ENCODE measurements at places on chromosomes 3 and 15.

GRCh38 chr3:101124125-101124524 lies 130.9 kb upstream of the ABI3BP start:
- no peak for DNase-seq

DNA sequence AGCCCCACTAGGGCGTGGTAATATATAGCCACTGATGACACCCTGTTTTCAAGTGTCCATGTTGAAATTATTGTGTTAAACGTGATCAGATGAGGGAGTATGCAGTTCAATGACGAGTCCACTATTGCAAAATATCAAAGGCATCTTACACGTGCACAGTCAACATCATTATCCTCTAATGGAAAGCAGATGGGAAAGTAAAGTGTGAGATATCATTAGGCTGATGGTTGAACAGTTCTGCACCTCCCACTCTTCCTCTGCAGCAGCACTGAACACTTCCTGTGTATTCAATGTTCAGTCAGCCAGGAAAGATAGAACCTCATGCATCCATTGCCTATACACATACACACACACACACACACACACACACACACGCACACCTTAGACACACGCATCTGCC lies 431.8 kb upstream of the CCDC54 start:
- no peak for DNase-seq

- no peak for DNase-seq
Measured at GRCh38 chr15:36844534-36844998, 255.8 kb downstream of the MEIS2 start.

DNA sequence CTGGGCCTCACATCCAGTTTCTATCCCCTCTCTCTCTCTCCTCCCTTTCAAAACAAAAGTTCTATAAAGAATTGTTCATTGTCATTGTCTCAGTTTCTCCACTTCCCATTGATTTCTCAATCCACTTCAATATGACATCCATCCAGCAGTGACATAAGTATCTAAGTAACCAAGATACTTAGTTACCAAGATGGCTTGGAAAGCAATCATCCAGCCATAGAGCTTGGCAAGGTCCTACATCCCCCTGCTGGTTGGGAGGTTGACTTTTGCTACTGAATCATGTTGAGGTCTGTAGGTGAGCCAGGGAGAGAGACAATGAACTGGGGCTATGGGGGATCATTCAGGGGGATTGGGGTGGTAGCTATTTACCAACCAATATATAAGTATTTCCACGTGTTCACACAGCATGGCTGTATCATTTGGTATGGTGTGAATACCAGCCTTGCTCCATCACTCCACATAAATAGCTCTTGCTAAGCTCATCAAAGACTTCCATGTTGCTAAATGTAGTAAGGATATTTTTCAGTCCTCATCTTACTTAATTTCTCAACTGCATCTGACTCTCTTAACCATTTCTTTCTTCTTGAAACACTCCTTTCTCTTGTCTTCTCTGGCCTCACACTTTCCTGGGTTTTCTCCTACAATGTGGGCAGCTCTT lies 58.8 kb upstream of the NTRK3 start:
- no peak for DNase-seq

DNA sequence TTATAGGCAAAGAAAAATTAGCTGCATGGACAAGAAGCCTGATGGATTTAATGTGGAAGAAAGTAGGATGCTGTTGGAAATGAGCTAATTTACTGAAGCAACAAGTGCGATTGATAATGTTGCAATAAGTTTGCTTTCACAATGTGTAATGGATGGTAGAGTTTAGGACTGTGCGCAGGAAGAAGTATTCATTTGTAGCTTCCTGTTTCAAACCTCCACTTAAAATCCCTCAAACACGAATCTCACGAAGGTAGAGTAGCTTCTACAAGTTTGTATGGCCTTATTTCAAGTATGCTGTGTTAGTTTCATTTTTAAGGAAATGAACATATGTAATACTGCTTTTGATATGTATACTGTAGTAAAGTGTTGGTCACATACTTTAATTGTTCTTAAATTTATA lies 42.3 kb downstream of the KCNH8 start:
- DNase-seq = no peak

DNA sequence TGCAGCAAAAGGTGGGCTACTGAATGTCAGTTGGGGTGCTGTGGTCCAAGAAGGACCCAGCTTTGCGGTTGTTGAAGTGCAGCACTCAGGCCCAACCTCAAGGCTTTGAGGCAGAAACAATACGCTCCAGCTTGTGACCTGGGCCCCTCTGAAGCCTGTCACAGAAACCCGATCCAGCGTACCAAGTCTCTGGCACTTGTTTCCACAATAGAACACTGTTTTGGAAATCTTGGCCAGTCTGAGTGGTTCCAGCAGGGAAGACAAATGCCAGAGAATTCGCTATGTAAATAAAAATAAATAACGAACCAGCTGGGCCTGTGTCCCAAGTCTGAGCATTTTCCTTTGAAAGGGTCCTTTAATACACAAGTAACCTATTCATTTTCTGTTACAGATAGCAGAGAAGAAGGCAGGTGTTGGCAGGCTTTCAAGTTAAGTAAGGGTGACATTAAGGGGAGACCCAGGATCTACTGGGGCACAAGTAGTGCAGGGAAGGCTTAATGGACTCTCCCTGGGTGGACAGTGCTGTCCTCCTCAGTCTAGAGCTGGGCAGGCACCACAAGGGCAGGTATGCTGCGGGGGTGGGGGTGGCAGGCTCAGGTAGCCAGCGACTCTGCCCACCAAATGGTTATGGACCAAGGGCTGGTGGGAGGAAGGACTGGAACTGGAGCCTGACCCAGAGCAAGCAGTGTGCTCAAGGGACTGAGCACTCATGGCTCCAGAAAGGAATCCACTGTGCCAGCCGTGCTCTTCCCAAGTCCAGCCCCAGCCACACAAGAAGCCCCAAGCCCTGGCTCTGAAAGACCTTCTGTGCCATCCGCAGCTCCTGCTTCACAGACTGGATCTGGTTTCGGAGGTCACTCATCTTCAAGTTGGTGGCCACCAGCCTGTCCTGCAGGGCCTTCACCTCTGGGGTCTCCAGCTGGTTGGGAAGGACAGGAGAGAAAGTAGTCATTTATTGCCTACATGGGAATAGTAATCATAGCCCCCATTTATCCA lies 26.3 kb downstream of the CCDC13 start:
- no peak for DNase-seq

DNA sequence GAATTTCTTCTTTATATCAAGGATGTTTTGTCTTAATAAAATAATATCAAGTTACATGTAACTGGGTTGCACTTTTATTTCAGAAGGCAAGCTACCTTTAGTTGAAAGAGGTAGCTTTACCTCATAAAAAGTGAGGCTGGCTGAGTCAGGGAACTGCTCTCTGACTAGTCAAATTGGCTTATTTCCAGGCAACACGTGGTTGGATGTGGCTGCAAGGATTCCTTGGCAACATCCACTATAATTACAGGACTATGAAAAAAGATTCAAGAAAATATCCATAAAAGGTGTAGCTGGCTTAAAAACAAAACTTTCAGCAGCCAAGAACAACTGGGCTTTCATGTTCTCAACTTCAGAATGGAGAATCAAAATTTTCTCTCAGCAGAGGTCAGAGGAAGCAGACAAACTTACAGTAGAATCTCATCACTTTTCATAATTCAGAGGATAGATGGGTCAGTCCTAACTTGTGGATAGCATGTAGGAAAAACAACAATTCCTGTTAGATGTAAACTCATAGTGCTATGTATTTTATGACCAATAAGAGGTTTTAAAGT lies 779.1 kb downstream of the MECOM start:
- DNase-seq = no peak

GRCh38 chr15:86915811-86916331 lies 836.2 kb downstream of the AGBL1 start:
- no peak for DNase-seq

GRCh38 chr3:125428216-125428830 lies 53.2 kb upstream of the ZNF148 start:
- no peak for DNase-seq

- no peak for DNase-seq
Measured at GRCh38 chr3:126881861-126882260, 101.1 kb upstream of the PLXNA1 start.

GRCh38 chr3:156718622-156719306 lies 44.4 kb downstream of the TIPARP start:
- no peak for DNase-seq

DNA sequence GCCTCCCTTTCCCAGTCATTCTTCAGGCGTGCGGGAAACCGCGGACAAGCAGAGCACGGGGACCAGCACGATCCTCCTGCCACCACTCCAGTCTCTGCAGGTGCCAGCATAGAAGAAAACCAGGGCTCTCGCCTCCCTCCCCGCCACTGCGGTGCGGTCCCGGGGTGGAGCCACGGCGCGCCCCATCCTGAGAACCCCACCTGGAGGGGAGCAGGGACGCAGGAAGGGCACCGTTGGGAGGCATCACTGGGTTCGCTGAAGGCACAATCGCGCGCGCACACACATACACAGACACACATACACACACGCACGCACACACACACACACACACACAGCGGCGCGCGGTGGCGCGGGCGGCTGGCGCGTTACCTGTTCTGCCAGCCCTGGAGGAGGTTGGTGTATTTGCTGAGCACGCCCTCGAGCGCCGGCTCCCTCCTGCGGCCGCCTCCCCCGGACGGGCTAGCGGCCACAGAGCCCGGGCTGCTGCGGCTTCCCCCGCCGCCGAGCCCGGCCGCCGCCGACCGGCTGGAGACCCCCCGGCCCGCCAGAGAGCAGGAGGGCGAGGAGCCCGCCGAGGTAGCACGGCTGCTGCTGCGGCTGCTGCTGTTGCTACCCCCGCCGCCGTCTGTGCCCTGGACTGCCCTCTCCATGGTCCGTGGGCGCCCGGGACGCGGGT lies 394 bp downstream of the OSBPL10 start:
- no peak for DNase-seq

- DNase-seq = no peak
Measured at GRCh38 chr3:23987356-23987755, 42.3 kb downstream of the NR1D2 start.

DNA sequence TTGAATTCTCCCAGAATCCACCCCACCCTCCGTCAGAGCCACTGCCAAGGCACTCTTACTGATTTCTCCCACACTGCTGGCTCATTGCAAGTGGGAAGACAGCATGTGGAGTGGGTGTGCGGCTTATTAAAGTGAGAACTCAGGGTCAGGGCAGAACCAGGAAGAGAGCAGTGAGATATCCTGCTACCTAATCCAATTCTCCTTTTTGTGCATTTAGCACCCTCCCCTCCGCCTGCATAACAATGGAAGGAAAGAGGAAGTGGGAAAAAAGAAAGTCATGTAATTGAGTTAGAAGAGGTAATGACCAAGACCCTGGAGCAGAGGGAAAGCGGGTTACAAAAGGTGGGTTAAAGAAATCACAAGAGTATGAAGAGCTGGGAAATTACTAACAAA lies 27.8 kb upstream of the PIK3CB start:
- no peak for DNase-seq

DNA sequence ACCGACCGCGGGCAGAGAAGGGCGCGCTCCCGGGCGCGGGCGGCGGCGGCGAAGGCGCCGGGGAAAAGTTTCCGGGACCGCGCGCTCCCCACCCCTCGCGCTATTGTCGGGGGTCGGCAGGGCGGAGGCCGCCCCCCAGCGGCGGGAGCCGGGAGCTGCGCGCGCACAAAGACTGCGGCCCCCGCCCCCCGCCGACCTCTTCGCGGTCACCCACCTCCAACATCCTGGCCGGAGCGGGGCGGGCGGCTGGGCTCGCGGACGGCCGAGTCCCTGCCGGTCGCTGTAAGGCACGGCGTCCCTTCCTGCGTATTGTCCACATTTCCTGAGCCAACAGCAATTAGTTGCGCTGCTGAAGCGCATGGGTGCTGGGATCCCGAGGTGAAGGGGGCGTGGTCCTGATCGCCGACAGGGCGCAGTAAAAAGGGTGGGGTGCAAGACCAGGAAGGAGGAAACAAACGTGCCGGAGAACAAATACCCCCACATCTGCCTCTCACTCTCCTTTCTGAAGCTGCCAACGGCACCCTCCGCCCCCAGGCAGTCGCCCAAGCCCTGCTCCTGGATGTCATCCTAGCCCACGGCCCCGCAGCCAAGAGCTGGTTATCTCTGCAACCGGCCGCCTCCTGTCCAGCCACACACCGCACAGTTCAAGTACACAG lies at the start of gene TMEM44:
TMEM44 (minus strand) TSS at position 71 of the 656 bp plus-strand sequence. CDS start 204 bp downstream, outside the sequence.
- DNase-seq = no peak

DNA sequence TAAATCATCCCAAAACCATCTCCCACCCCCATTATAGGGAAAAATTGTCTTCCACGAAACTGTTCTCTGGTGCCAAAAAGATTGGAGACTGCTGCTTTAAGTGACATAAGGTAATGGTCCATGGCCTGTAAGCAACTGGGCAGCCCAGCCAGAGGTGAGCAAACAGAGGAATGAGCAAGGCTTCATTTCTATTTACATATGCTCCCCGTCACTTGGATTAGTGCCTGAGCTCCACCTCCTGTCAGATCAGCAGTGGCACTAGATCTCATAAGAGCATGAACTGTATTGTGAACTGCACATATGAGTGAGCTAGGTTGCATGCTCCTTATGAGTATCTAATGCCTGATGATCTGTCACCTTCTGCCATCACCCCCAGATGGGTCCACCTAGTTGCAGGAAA lies 1159.8 kb upstream of the ALCAM start:
- DNase-seq = no peak

- DNase-seq = no peak
Measured at GRCh38 chr3:100825574-100825973, 116.3 kb downstream of the TFG start.

DNA sequence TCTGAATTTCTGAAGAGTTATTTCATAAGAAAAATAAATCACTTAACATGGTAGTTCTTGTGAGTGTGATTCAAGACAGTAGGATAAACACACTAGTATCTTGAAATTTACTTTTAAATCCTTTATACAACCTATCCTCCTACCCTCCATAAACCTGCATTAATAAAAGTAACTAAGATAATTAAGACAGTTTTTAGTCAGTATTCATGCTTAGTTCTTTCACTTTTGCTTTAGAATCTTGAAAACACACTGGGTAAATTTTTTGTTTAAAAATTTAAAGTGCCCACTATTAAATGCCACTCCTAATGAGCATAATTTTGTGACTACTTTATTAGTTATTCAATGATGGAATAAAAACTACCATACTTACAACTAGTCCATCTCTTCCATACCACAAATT lies 28.8 kb downstream of the GOLIM4 start:
- DNase-seq = no peak

DNA sequence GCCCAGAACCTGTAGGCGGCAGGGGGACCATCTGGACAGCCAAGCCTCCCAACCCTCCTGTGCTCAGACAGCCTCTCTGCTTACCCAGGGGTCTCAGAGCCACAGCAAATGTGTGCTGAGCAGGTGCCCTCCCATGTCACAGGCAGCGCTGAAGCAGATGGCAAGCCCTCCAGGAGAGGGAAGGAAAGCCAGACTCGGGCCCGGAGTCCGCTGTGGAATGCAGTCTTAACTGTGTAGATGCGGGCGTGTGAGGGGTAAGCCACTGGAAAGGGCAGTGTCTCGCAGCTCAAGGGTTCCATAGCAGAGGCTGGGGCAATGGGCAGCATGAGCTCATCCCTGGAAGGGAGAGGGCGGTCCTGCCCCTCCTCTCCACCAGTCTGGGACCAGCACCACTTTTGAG lies 45.6 kb downstream of the UMPS start:
- DNase-seq = no peak

- no peak for DNase-seq
Measured at GRCh38 chr15:82810890-82811426, 1.5 kb downstream of the WHAMM start.

- no peak for DNase-seq
Measured at GRCh38 chr3:79477242-79477641, 290.6 kb downstream of the ROBO1 start.

- DNase-seq = no peak
Measured at GRCh38 chr15:41621200-41622193, 38.7 kb upstream of the MGA start.

GRCh38 chr3:42486814-42487565 lies 15.5 kb upstream of the VIPR1 start:
- DNase-seq = no peak
